ENCODE measurements at places on chromosomes 4 and X.
A peak's percentile ranks its signal among the peaks of the same experiment; 100 is the strongest.

GRCh38 chr4:2048831-2049230, 10.3 kb upstream of the NAT8L start:
- no peak for DNase-seq

DNA sequence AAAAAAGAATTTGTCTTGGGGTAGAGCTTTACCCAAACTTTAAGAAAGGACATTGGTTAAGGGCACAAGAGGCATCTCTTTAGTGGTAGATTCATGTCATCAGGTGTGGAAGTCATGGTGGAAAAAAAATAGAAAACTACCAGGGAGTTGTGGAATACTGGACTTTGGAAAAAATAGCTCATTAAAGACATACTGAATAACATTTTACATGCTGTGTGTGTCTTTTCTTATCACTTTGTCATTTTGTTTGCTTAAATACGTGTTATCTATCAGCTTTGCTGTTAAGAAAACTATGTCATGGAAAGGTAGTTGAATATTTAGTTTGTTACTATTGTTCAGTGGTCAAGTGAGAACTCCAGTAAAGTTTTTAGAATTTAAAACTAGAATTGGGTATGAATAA, 147.0 kb downstream of the CCSER1 start:
- no peak for DNase-seq

DNA sequence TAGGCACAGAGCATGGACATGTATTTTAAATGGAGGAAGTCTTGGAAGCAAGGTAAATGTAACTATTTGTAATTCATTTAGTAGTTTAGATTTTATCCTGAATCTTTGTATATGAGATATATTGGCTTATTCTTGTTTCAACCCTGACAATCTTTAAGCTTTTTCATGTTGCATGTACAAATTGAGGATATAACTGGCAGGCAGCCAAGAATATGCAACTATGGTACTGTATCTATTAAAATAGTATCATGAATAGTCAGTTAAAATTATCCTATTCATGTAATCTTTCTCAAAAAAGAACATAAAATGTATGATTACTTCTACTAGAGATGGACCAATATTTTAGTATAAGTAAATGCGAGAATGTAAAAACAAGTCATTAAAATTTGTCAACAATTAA, 1141.5 kb downstream of the PCDH18 start:
- no peak for DNase-seq

GRCh38 chrX:20067709-20068561, 48.8 kb downstream of the MAP7D2 start:
- no peak for DNase-seq

DNA sequence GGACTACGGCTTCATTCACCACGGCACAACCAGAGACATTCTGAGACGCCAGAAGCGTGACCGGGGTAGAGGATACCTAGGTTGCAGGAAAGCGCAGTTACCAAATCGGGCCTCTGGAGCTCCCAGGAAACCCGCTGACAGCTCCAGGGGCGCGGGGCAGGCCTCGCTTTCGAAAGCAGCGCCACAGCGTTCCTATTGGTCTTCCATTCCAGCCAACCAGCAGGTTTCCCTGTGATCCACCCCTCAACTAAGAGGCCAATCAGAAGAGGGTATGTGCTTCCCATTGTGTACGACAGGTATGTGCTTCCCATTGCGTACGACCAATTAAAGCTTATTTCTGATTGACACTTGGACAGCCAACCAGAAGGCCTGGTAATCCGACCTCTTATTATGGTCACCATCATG, 14.9 kb downstream of the SNX12 start:
- no peak for DNase-seq

- DNase-seq, result no peak
Observed at GRCh38 chr4:76206222-76206942, 7.2 kb downstream of the SCARB2 start.

GRCh38 chr4:112771-113170, 11.5 kb upstream of the ZNF718 start:
- no peak for DNase-seq

GRCh38 chrX:154353172-154353843, 21.1 kb downstream of the FLNA start:
- DNase-seq, result no peak

GRCh38 chr4:58749206-58749605, 1639.0 kb upstream of the IGFBP7 start:
- DNase-seq, result no peak

GRCh38 chrX:27679281-27679680, 89.1 kb downstream of the DCAF8L2 start:
- DNase-seq, result no peak

DNA sequence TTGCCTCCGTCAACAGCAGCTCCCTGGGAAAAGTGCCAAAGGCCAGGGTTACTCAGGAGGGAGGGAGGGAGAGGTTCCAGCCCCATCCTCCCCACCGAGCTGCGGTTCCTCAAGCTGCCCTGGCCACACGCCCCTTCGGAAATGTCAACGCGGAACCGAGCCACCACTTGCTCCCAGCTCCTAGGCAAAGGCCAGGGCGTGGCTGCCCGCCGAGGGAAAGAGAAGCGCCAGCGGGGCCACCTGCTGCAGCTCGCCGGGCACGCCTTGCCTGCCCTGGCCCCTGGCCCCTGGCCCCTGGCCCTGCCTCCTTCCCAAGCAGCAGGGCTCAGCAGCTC, 15.3 kb downstream of the SLC6A8 start:
- no peak for DNase-seq

DNA sequence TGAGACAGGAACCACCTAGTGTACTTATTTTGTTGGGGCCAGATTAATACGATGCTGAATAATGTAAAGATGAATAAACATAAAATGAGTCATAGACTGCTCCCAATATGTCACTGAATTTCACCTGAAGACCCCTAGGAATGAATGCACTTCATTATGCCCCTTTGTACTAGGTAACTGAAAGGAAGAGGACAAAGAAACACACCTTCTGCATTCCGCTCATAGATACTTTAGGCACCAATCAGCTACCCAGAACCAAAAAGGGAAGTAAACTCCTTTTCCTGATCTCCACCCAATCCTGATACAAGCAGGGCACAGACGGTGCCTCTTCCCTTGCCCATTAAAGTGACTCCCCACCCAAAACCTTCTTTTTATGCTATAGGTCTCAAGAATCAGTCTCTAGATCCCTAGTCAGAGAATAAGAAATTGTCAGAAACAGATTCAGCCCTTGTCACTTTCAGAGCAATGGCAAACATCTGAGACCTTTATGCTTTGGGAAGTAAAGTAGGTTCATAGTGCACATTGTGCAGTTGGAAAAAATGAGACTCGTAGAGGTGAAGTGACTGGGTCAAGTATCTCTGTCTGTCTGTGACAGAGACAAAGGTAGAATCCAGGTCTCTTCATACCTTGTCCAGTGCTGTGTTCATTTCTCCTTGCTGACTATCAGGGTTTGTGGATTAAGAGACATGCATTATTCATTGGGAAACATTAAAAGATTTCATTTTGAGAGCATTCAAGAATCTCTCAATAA, 2.3 kb downstream of the GPR174 start:
- DNase-seq, result no peak

- DNase-seq, result no peak
Observed at GRCh38 chr4:103996064-103996463, 276.3 kb upstream of the TACR3 start.

DNA sequence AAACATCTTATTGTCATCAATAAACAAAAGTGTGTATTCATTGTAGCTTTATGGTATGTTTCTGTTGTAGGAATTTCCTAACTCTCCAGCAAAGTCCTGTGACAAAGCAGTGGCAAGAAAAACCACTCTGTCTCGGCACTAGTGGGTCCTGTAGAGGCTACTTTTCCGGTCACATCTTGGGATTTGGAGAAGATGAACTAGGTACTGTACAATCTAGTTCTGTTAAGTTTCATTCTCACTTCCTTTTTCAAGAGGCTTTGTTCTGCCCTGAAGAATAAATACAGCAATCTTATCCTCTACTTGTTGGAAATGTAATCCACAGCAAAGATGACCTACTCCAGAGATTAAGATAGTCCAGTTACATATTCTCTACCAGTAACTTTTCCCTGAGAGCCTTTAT, 69.3 kb downstream of the HHIP start:
- DNase-seq, result no peak

- no peak for DNase-seq
Observed at GRCh38 chrX:68079961-68080360, 353.3 kb downstream of the OPHN1 start.

- no peak for DNase-seq
Observed at GRCh38 chr4:69775321-69775867, 15.0 kb upstream of the SULT1B1 start.

DNA sequence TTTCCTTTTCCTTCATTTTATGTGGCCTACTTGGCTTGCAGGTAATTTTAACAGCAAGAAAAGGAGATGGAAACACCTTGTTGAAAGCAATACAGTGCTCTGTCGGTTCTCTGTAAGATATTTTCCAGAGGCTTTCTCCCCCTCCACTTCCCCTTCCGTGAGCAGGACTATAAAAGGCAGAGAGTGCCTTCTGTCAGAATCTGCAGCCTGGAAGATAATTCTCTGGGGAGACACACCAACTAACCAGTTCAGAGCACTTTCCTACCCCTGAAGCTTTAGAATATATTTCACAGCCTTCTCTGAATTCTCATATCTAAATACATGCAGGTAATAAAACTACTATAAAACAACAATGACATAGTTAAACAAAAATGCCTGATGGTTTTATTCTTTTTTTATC, 141.1 kb downstream of the IDS start:
- DNase-seq, result no peak

- no peak for DNase-seq
Observed at GRCh38 chr4:6499238-6499600, 26.8 kb upstream of the PPP2R2C start.

- DNase-seq, result peak; percentile 13
Observed at GRCh38 chrX:135213200-135213844, 38.5 kb upstream of the ETDA start.

- DNase-seq, result no peak
Observed at GRCh38 chr4:64857815-64858214, 448.6 kb upstream of the TECRL start.

DNA sequence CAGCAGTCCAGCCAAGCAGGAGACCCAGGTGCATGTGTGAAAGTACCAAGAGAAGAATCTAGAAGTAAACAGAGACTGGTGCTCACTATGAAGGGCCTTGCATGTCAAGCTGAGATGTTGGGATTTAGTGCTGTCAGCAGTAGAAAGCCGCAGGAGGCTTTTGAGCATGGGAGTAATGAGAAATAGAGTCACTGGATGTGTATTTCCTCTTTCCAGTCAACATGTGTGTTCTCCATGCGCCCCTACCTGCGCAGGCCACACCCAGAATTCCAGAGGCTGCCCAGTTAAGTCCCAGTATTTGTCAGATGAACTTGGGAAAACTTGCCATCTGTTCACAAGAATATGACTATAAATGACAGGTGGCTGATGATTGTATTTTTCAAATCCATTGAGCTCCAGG, 4.5 kb upstream of the MAMLD1 start:
- DNase-seq, result no peak

- DNase-seq, result no peak
Observed at GRCh38 chrX:53685711-53686110, 808 bp downstream of the HUWE1 start.

GRCh38 chr4:99024481-99025275, 29.2 kb downstream of the METAP1 start:
- DNase-seq, result no peak

GRCh38 chrX:116417214-116417613, 19.2 kb upstream of the SLC6A14 start:
- no peak for DNase-seq

GRCh38 chr4:168082379-168082778, 10.0 kb upstream of the ANXA10 start:
- no peak for DNase-seq

GRCh38 chr4:84530871-84531270, 31.8 kb upstream of the NKX6-1 start:
- no peak for DNase-seq

- DNase-seq, result no peak
Observed at GRCh38 chr4:38242101-38242500, 281.9 kb downstream of the PTTG2 start.

GRCh38 chrX:49995107-49995731, 72.8 kb downstream of the CLCN5 start:
- DNase-seq, result no peak

DNA sequence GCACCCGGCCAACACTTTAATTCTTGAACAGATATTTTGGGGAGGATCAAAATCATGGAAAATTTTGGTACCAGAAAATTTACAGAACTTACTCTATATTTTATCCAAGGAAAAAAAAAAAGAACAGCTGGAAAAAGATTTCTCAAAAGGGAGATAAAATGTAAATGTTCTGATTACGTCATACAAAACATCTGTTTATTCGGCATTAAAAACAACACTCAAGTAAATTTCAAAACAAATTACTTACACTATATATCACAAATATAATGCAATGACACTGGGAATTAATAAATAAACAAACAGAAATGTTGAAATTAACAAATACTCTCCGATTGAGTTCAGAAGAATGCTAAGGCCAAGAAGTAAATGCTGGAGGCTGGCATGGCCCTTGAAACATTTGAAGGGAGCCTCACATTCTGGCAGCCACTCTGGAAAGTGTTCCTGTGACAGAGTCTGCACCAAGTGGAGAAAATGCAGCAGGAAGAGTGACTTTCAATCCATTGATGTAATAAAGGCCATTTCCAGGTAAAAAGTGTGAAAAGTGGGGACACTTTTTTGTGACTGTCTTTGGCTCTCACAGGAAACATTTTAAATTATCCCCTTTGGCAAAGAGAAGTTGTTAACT, 486.0 kb upstream of the CTSO start:
- no peak for DNase-seq

DNA sequence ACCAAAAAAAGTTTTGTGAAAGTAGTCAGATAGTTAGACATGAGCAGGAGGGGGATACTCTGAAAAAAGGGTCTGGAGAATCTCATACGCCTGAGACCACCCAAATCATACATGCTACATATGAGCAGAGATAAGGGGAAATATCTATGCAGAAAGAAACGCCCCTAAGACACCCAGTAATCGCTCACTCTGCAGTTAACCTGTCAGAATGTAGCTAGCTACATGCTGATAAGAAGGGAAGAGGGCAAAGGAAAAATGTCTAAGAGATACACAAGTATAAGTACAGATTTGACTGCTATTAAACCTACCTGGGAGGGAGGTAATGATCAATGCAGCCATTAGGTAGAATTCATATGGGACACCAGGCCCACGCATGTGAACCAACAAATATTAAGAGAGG, 1159.5 kb upstream of the PCDH10 start:
- no peak for DNase-seq

DNA sequence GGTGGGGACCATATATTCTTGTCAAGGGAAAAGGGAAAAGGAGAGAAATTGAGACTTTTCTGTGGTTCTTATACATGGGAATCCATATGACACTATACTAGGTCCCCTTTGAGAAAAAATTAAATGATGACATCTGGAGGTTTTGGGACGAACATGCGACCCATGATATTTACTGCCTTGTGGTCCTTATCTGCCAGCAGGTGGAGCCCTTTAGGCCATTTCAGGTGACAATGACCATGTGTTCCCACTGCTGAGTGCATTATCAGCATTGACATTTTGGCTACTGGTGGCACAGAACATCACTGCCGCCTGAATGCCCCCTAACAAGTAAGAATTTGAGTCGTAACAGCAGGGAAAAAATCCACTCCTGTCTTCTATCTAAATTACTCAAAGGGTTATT, 843.4 kb downstream of the FSTL5 start:
- DNase-seq, result no peak

All from activated CD4-positive, alpha-beta T cell treated with anti-CD3 and anti-CD28 coated beads for 24 hours (primary cell).